Activated T-cell treated with anti-CD3 and anti-CD28 coated beads, Interleukin-2, amount 50 U/mL, for 72 hours (primary cell): ENCODE measurements at places on chromosomes 16 and 17. TPM values are rescaled to one million over a fixed set of nuclear protein-coding genes. Genes with fewer than 3 reads are reported as not detected.

Gene PRDM7
- total RNA-seq = not detected

Gene MRPS34
- 123 TPM for total RNA-seq

Gene SDF2
- total RNA-seq = 43.9 TPM

Gene DPEP3
- 0.12 TPM for total RNA-seq

Gene FOXJ1
- 1.5 TPM for total RNA-seq

Gene BEAN1
- total RNA-seq = not detected

Gene PIK3R6
- total RNA-seq = 2.6 TPM

Gene ZPBP2
- total RNA-seq = 0.81 TPM

Gene TOM1L1
- total RNA-seq = 1.00 TPM

Gene SNN
- 10.4 TPM for total RNA-seq

Gene SLC16A11
- 2.9 TPM for total RNA-seq

Gene KRTAP9-2
- total RNA-seq = not detected
